Posterior cingulate gyrus (tissue), 11 donors: ENCODE measurements at places on chromosomes 11 and 22.

GRCh38 chr11:10117709-10118351 is 176.2 kb downstream of the SBF2 start:
- no peak for DNase-seq

GRCh38 chr11:128304116-128304515 is 283.2 kb downstream of the ETS1 start:
- DNase-seq = no peak

DNA sequence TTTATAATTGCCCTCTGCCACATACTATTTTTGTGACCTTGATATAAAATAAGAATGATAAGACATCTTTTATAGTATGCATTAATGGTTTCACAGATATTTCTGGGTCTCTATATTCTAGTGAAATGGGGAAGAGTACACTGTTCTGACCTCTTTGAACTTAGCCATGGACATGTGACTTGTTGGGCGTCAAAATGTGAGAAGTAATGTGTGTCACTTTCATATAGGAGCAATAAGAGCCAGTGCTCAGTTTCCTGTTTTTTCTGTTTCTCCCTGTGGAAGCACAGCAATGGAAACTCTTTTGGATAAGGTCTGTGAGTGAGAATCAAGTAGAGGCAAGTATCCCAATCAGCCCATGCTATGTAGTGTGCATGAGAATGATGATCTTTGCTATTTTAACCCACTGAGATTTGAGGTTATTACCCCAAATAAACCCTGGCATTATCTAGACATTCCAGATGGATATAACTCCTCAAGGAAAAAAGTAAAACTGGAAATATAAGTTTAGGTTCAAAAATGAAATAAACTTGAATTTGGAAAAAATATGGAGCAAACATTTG is 60.7 kb downstream of the RAB38 start:
- DNase-seq = no peak

GRCh38 chr11:68116974-68117373 is 4.2 kb downstream of the CHKA start:
- no peak for DNase-seq

DNA sequence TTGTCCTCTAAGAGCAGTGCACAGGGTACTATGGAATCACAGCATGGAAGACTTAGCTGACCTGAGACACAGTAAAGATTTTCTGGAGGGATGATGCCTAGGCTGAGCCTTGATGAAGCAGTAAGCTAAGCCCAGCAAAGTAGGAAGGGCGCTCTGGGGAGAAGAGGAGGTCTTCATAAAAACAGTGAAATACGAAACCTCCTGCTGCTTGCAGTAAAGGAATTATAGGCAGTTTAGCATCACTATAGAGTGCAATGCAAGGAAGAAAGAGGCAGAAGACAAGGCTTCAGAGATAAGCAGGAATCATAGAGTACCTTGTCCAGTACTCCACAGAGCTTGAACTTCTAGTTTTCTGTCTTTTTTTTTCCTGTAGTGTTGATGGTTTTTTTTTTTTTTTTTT is 555.7 kb upstream of the CADM1 start:
- no peak for DNase-seq

DNA sequence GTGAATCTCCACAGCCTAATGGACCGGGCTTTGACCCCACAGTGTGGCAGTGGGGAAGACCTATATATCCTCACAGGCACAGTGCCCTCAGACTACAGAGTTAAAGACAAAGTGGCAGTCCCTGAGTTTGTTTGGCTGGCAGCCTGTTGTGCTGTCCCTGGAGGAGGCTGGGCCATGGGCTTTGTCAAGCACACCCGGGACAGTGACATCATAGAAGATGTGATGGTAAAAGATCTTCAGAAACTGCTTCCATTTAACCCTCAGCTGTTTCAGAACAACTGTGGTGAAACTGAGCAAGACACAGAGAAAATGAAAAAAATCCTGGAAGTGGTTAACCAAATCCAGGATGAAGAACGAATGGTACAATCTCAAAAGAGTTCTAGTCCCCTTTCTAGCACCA is 39.0 kb downstream of the ENDOD1 start:
- no peak for DNase-seq

GRCh38 chr11:131688048-131688693 is 317.8 kb downstream of the NTM start:
- peak; percentile 80 for DNase-seq

GRCh38 chr11:69938206-69938605 is 119.0 kb upstream of the FGF3 start:
- DNase-seq = no peak

- no peak for DNase-seq
These were observed 157.8 kb upstream of the GRK3 start for GRCh38 chr22:25406510-25407210.

DNA sequence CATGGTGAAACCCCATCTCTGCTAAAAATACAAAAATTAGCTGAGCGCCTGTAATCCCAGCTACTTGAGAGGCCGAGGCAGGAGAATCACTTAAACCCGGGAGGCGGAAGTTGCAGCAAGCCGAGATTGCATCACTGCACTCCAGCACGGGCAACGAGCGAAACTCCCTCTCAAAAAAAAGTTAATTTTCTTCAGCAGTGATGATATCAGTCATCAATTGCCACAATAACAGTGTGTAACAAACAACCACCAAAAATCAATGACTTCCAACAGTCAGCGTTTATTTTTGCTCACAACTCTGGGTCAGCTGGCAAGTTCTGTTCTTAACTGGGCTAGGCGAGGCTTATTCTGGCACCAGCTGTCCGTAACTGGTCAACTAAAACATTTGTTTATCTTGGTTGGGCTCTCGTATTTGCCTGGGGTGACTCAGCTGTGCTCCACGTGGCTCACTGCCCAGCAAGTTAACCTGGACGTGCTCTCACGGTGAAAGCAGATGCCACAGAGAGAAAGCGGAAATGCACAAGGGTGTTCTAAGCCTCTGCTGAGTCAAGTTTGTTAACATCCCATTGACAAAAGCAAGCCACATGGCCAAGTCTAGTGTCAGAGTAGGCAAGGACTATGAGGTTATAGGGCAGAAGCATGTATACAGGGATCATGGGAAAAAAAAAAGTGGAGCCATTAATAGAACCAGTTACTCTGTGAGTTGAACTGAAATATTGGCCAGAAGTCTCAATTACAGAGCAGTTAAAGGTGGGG is 52.1 kb downstream of the LHFPL7 start:
- DNase-seq = peak; percentile 67

- no peak for DNase-seq
These were observed 2.9 kb downstream of the OOSP1 start for GRCh38 chr11:59941091-59941490.

DNA sequence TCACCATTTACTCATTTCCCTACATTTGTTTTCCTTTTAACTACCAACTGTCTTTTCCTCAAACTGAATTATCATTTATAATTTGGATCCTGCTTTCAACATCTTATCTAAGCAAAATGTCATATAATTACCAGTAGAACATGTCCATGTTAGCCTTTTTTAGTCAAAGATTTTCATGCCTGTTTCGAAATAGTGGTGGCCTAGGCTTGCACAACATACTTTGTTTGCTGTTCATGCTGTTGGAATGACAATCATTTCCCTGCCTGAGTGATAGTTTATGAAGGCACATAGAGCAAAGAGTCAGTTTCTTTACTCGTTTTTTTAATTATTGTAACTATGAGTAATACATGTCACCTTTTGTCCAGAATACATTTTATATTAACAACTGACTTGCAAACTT is 144.3 kb upstream of the ANO3 start:
- DNase-seq = no peak

DNA sequence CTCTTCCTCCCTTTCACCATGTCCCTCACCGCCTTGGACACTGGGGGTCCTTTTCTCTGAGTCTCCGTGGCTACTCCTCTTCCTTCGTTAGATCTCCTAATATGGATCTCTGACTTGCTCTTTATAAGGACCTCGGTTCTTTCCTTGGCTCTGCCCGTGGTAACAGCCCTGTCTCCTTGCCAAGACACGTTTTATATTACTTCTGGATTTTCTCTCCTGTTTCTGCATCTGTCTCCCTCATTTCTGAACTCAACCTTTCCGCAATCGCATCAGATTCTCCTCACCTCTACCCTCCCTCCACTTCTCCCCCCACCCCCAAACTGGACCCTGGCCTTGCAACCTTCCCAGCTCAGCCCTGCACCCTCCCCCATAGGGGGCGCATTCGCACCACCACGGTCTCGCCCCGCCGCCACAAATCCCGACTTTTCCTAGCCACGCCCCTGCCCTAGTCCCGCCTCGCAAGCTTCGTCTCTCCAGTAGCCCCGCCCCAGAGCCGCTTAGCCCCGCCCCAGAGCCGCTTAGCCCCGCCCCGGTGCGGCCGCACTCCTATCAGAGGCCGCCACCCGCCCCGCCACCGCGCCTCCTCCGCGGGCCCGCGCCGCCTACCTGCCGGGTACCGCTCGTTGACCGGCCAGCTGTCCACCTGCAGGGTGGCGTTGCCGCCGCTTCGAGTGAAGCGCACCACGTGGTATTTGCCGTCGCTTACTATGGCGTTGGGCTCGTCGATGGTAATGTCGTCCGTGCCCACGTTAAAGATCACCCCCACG is 39.0 kb downstream of the SLC22A12 start:
- DNase-seq = no peak

DNA sequence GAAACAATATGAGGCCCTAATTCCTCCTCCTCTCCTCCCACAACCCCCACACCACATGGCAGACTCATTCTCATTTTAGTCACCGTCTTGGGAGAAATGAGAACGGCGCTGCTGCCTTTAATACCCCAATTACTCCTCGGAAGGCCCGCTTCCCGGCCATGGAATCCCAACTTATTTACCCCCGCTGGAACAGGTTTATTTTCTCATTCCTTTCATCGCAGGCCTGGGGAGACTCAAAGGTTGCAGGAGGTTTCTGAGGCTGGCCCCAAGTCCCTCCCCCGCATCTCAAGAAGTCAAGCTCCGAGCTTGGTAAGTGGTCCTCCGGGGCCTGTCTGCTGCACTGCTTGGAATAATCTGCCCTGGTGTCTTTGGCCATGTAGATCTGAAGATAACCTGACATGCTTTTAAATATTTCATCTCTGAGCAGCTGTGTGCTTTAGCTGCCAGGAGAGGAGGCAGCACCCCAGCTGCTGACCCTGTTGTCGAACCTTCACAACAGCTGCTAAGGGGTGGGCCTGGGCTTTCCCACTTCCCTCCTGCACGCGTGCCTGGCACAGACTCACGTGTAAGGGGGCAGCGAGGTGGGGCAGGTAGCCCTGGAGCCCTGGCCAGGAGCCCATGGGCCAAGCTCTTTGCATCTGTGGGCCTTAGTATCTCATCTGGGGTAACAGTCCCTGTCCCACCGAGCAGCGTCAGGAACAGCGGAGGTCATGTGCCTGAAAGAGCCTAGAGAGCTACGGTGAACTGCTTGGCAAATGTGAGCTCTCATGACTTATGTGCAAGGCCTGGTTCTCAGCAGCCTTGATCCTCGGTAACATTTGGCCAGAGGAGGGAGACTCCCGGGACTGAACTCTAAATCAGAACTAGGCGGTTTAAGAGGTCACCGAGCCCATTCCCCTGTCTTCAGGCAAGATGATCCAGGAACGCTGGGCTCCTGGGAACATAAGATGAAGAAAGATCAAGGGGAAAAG is 164.6 kb downstream of the ST3GAL4 start:
- no peak for DNase-seq

DNA sequence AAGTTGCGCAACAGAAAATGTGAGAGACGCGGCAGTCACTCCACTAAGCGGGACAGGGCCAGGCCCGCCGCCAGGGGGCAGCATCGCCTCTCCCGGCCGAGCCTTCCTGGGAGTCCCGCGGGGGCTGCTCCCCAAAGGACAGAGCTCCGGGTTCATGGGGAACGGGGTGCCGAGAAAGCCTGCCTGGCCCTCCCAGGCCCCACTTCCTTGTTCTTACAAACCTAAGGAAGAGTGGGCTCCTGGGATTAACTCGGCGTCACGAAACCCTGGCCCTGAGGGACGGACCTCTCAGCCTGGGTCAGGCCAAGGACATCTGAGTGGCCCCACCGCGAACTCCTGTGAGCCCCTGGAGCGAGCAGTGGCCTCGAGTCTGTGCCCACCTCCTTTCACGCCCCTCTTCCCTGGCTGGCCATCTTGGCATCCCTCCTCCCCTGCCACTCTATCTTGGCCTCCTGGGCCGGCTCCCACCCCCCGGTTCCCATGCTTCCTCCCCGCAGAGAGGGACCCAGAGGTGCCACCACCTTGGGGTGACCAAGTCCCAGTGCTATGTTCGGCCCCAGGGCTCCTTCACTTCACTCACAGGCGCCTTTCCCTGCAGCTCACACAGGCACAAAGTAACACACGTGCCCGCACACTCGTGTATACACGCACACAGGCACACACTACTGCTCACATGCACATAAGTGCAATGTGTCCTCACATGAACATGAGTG is 99.9 kb upstream of the FGF3 start:
- peak; percentile 78 for DNase-seq

DNA sequence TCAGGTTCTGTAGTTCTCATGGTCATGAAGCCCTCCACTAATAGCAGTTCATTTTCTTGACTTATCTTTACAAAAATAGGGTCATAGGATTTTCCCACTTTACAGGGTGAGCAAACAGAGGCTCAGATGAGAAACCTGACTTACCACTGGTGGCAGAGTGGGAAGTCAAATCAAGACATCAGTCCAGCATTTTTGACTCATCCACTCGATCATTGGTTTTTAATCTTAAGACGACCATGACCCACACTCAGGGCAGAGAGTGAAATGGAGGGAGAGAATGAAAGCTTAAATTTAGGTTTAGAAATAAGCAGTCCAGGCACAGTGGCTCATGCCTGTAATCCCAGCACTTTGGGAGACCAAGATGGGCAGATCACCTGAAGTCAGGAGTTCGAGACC is 42.1 kb downstream of the RTL6 start:
- DNase-seq = no peak

GRCh38 chr11:64356498-64357411 is 2.2 kb upstream of the RPS6KA4 start:
- DNase-seq = no peak

DNA sequence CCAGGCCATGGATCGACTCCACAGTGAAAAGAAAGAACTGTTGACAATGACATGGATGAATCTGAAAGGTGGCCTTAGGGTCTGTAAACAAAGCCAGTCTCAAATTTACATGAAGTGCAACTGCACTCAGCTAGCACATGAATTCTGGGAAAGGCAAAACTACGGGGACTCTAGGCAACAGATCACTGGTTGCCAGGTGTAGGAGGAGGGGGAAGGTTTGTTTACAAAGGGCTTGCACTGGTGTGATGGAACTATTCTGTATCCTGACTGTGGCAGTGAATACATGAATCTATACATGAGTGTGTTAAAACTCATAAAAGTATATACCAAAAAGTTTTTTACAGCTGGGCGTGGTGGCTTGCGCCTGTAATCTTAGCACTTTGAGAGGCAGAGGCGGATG is 27.3 kb downstream of the ALX4 start:
- DNase-seq = no peak

- DNase-seq = peak; percentile 7
These were observed 2.3 kb upstream of the PEX16 start for GRCh38 chr11:45919806-45920530.

DNA sequence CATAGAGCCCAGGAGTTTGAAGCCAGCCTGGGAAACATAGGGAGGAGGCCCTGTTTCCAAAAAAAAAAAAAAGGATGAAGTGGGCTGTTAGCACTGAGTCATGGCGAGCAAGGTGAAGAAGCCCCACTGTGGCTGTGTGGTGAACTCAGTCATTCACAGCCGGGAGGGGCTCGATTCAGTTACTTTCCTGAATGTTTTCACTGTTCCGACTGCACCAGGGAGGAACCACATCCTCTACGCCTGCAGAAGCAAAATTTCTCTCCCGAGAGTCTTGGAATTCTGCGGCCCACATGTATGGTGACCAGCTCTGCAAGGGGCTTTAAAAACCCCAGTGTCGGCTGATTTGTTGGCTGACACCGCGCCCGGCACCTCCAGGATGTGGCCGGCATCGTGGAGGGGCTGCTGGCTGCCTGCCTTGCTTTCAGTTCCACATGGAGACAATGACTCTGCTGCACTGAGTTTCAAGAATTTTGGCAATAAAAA is 27.8 kb upstream of the GRAMD4 start:
- DNase-seq = peak; percentile 41
